ENCODE measurements at places on chromosomes 2 and 18.
A peak's percentile ranks its signal among the peaks of the same experiment; 100 is the strongest.

GRCh38 chr2:129645335-129645734 is 334.1 kb upstream of the RAB6C start:
- H3K4me3 ChIP-seq, result no peak overlapping the region
- H3K27me3 ChIP-seq, result no peaks in the 10 kb centered on the region
- no peak overlapping the region for H3K27ac ChIP-seq
- DNase-seq, result no peak
- H3K36me3 ChIP-seq, result no peaks in the 10 kb centered on the region
- H3K4me1 ChIP-seq, result no peaks in the 10 kb centered on the region

GRCh38 chr2:197191177-197191939 is 119.2 kb downstream of the ANKRD44 start:
- no peak for DNase-seq
- peaks cover 48% of the 10 kb centered on the region for H3K4me1 ChIP-seq
- peak overlapping the region; percentile 64 for H3K27ac ChIP-seq

DNA sequence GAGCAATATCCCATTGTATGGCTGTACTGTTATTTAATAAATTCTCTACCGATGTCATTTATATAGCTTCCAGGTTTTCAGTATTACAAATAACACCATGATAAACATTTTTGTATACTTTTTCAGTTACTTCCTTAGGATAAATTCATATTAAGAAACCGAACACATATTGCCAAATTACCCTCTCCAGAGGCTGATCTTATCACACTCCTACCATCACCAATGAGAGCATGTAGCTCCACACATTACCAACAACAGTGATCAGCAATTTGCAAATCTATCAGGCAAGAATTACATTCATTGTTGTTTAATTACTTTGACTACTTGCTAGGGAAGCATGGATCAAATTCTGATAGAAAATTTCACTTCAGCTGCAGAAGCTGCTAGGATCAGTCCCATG is 5.8 kb upstream of the NDUFV2 start:
- H3K27me3 ChIP-seq, result no peaks in the 10 kb centered on the region
- no peak overlapping the region for H3K4me3 ChIP-seq
- no peak for DNase-seq
- peaks cover 38% of the 10 kb centered on the region for H3K4me1 ChIP-seq

DNA sequence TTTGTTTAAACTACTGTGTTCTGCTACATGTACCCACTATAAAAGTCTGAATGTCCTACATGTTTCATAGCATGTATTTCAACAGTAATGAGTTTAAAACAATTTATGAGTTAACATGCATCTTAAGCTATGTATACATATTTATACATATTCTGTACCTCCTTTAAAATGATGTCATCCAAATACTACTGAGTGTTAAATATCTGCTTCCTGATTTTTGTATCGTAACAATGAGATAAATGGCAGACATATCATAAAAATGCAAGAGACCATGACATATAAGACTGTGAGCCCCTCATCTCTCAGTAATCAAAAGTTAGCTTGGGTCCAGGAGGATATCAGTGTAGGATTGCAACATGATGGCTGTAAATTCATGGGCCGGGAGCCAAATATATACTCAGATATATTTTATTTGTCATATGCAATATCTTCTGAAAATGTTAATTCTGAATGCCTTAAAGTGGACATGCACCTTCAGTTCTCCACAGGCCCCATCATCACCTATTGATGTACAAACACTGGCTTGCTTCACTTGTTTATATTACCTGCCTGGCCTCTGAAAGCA is 3.6 kb downstream of the COL5A2 start:
- peaks cover 13% of the 10 kb centered on the region for H3K27me3 ChIP-seq
- H3K27ac ChIP-seq, result no peak overlapping the region
- DNase-seq, result no peak
- H3K4me3 ChIP-seq, result no peak overlapping the region

- no peak overlapping the region for H3K27ac ChIP-seq
- H3K36me3 ChIP-seq, result peaks cover 64% of the 10 kb centered on the region
- no peak for DNase-seq
- H3K4me3 ChIP-seq, result no peak overlapping the region
Measured at GRCh38 chr2:88575051-88575450, 52.2 kb downstream of the EIF2AK3 start.

GRCh38 chr2:53969285-53969967 is 1.4 kb downstream of the PSME4 start:
- no peaks in the 10 kb centered on the region for H3K27me3 ChIP-seq
- peaks cover 52% of the 10 kb centered on the region for H3K4me1 ChIP-seq
- H3K36me3 ChIP-seq, result peaks cover 6% of the 10 kb centered on the region
- peak overlapping the region; percentile 79 for H3K4me3 ChIP-seq

- H3K27ac ChIP-seq, result no peak overlapping the region
- no peak for DNase-seq
- peaks cover 26% of the 10 kb centered on the region for H3K4me1 ChIP-seq
- no peak overlapping the region for H3K4me3 ChIP-seq
- no peaks in the 10 kb centered on the region for H3K27me3 ChIP-seq
Measured at GRCh38 chr2:100237770-100238169, 84.5 kb downstream of the LONRF2 start.

GRCh38 chr2:144211826-144212225 is 308.1 kb downstream of the ZEB2 start:
- H3K27ac ChIP-seq, result no peak overlapping the region
- H3K27me3 ChIP-seq, result no peaks in the 10 kb centered on the region
- no peak overlapping the region for H3K4me3 ChIP-seq
- H3K4me1 ChIP-seq, result no peaks in the 10 kb centered on the region
- H3K36me3 ChIP-seq, result no peaks in the 10 kb centered on the region
- DNase-seq, result no peak

GRCh38 chr2:220036431-220036830 is 409.0 kb downstream of the SLC4A3 start:
- H3K4me3 ChIP-seq, result no peak overlapping the region
- DNase-seq, result no peak
- no peaks in the 10 kb centered on the region for H3K27me3 ChIP-seq
- H3K27ac ChIP-seq, result no peak overlapping the region
- H3K36me3 ChIP-seq, result no peaks in the 10 kb centered on the region
- H3K4me1 ChIP-seq, result no peaks in the 10 kb centered on the region

DNA sequence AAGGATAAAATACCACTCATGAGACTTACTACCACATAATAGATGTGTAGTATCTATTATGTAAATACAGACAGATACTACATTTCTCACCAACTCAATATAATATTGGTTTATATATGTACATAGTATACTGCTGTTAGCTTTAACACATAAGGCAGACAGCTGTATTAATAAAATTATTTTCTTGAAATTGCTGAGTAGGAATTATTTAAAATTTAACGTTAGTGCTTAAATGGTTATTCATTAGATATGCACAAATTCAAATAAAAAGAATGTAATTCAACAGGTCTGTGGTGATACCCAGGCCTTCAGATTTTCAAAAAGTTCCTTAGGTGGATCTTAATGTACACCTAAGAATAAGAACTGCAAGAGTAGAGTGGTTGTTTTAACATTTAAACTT is 59.0 kb downstream of the PRPF40A start:
- H3K27ac ChIP-seq, result no peak overlapping the region
- no peak overlapping the region for H3K4me3 ChIP-seq
- no peak for DNase-seq
- peaks cover 92% of the 10 kb centered on the region for H3K36me3 ChIP-seq
- no peaks in the 10 kb centered on the region for H3K4me1 ChIP-seq
